Central memory CD4-positive, alpha-beta T cell (primary cell): ENCODE measurements at places on chromosomes 5 and 9.

DNA sequence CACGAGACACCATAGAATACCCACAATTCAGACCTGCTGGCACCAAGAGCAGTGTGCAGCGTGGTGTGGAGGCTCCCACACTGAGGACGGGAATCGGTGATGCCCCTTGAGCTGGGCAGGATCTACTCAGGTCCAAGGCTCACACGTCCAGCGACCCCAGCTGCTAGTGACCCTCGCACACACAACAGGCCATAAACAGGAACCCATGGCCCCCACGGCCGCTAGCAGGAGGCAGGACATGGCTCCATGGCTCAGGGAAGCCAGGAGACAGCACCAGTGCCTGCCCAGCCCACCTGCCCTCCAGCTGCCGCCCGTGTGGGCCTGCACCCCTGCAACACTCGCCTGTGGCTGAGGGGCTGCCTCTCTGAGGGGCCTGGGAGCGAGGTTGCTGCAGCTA, 43.4 kb upstream of the SLC9A3 start:
- DNase-seq = no peak

DNA sequence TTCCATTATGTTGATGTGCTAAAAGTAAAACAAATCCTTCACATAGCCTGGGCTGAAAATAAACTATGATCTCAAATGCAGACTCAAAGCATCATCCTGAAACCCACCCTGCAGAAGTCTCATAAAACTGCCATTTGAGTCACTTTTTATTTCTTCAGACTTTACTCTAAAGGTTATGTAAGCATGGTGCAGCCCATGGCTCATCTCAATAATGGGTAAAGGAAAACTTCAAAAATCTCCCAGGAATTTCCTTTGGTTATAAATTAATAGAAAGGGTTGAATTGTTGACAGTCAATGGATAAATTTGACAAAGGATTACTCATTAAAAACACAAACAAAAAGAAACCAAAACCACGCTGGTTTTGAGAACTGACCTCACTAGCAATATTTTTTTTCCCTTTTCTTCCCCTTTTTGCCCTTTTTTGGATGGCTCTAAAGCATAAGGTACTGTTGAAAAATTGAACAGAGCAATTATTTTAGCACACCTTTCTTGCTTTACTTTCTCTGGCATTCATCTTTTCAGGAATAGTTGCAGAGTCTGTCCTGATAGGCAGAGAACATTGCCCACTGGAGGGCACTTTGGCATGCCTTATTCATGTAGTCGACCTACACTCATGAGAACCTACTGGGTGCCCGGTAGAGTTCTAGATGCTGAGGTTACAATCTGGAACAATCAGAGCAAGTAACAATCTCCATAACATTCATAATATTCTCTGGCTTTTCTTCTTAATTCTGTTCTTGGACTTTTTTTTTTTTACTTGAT, 191.4 kb downstream of the TMEM167A start:
- DNase-seq = no peak

DNA sequence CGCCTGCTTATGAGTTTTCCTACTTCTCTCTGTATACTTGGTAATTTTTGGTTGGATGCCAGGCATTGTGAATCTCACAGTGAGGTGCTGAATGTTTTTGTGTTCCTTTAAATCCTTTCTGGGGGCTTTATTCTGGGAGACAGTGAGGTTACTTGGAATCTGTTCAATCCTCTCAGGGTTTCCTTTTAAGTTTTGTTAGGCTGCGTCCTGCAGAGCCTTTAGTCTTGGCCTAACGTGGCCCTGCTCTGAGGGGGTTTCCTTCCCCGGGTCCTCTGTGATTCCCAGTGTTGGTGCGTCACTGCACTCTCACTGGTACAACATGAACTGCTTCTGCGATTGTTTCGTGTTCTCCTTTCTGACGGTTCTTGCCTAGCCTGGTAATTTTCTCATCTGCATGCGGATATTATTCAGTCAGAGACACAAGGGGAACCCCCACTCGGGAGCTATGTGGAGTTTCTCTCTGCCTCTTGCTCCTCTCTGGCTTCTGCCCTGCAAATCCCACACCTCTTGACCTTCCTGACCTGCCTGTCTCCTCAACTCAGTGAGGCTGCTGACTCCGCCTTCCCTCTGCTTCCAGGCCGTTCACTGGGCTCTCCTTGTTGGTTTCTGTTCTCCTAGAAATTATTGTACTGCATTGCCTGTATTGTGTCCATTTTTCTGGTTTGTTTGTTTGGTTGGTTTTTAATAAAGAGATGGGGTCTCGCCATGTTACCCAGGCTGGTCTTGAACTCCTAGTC, 128.1 kb downstream of the DAB2IP start:
- DNase-seq = no peak

DNA sequence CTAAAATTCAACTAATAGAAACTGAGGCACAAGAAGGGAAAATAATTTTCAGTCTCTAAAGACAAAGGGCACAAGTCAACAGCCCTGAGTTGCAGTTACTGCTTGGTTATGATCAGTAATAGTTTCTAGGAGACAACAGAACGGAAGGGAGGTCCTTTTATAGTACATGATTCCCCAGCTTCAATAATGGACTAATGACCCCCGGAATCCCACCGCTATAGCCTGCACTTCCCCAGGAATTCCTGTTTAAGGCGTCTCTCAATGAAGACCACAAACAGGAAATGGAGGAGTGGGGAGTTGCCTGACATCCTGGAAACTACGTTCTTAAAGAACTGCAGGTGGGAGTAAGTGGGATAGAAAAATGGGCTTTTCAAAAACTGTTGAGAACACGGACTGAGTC, 60.6 kb downstream of the DIAPH1 start:
- no peak for DNase-seq

- DNase-seq = no peak
Measured at GRCh38 chr9:71854811-71855210, 56.2 kb downstream of the ABHD17B start.

DNA sequence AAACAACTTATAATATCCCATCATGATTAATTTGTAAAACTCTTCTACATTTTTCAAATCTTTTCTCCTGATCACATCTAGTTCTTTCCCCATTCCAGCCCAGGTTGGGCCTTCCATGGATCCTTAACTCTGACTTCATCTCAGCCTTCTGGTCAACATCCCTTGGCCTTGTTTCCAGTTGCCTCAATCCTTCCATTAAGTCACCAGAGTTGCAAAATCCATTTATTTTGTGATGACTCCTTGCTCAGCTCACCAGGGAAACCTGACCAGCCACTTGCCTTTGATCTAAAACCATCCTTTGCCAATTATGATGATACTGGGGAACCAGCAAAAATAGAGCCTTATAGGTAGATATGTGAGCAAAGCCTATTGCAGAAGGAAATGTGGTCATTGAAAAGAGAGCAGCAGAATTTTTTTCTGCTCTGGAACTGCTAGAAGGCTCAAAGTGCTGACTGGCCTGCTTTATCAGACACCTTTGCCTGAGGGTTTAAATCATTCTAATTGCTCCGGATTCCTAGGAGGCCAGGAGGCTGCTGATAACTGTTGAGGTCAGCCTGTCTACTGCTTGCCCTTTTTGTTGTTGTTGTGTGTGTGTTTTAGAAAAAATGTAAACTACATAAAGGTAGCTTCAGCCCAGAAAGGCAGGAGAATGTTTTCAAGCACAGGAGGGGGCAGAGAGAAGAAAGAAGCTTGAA, 512.2 kb upstream of the GRIA1 start:
- DNase-seq = no peak

- DNase-seq = no peak
Measured at GRCh38 chr5:33316773-33317172, 124.0 kb upstream of the TARS1 start.

GRCh38 chr9:114086009-114086408, 7.9 kb upstream of the AMBP start:
- no peak for DNase-seq

DNA sequence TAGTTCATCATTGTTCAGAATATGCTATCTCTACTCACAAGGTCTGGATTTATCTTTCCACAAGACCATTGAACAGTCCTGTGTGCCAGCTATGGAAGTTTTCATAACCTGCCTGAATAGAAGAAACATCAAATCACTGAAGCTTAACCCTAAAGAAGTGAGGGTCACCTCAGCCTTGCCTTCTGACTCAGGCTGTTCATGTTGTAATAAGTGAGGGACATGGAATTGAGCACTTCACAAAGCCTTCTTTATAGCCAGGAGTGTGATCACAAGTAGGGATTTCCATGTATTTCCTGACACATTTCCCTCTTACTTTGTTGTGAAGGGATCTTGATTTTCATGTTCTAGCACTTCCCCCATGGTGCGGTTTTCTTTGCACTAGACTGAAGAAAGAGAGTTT, 577.5 kb upstream of the WWC1 start:
- DNase-seq = no peak

DNA sequence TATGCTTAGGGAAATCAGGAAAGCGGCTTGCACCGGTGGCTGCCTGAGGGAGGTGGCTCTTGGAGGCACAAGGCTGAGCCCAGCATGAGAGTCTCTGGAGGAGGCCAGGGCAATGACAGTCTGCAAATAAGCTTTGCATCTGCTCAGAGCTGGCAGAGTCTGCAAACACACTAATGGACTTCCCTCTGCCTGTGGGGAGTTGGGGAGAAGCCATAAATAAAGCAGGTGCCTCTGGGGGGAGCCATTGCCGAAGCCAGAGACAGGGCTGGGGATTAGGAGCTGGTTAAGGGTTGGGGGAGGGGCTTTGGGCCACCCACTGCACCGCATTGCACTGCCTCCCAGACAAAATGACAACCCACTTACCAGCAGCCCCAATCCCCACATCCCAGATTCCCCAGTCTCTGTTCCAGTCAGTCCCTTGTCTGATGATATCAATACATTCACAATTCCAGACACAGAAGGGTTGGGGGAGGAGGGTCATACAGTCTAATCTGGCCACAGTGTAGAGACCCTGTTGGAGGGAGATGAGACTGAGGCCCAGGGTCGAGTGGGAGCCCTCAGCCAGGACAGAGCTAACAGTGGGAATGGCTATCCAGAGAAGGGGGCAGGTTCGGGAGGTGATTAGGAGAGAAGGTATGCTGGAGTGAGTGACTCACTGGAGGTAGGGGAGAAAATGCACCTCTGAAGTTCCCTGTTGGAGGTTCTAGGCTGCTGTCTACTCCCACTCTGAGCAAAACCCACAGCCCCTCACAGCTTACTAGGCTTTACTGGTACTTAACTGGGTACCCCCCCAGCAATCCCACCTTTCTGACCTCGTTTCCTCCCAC, 53.7 kb downstream of the PAX5 start:
- no peak for DNase-seq

- no peak for DNase-seq
Measured at GRCh38 chr5:68848091-68848490, 245.7 kb upstream of the SLC30A5 start.

DNA sequence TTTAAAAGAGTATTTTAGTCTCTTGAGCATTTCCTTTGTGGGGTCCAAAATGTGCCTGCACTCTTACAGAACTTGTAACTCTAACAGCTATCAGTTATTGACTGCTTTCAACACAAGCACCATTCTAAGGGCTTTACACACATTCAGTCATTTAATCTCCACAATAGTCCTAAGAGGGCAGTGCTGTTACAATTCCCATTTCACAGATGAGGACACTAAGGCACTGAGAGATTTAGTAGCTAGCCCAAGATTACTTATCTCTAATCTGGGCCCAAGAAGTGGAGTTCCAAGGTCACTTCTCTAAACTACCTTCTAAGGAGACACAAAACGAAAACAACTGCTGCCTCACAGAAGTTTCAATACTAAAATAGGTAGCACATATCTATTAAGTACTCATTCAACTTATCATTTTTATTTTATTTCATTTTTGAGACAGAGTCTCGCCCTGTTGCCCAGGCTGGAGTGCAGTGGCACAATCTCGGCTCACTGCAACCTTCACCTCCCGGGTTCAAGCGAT, 275.2 kb downstream of the CWC27 start:
- no peak for DNase-seq

DNA sequence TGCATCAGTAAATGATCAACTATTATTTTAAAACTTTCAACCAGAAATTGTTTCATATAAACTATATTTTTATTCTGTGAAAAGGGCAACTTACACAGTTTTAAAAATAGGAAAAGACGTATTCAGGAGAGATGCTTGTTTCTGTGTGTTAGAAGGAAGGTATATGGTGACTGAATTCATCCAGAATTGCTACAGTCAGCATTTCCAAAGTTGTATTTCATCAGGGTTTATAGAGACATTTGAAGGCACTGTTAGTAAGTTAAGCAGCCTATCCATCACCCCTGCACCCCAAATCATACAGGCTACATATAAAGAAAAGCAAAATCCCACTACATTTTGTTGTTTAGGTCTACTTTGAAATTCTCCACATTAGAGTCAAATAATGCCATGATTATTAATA, 716.0 kb downstream of the KCTD16 start:
- no peak for DNase-seq

DNA sequence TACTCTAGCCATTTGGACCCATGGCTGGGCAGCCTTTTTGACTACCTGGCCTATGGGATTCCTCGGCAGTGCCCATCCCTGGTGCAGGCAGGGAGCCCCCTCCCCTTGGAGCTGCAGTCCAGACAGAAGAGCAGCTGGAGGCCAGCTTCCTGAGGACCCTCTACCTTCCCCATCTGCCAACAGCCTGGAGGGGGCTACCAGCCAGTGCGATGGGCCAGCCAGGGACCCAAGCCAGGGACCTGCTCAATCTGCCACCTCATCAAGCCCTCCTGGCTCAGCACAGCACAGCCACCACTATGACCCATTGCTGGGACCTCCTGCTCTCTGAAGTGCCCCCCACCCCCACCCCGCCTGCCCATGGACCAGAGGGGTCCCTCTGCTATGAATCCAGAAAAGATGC, 22.6 kb upstream of the TDRD7 start:
- no peak for DNase-seq

DNA sequence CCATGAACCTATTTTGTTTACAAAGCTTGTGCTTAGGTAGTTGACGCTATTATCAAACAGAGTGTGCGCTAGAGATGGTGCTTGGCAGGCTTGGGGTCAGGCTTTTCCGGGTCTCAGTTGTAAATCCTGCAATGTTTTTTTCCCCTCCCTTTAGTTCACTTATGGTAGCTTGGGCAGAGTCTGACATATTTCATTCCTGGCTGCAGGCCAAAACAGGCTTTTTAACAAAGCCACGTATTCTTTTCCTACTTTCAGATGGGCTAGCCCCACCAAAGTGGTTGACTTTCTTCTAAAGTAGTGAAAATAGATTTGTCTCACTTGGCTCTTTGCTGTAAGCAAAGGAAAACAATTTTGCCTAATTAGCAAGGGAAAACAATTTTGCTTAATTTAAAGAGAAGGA, 58.0 kb upstream of the FBN2 start:
- no peak for DNase-seq

DNA sequence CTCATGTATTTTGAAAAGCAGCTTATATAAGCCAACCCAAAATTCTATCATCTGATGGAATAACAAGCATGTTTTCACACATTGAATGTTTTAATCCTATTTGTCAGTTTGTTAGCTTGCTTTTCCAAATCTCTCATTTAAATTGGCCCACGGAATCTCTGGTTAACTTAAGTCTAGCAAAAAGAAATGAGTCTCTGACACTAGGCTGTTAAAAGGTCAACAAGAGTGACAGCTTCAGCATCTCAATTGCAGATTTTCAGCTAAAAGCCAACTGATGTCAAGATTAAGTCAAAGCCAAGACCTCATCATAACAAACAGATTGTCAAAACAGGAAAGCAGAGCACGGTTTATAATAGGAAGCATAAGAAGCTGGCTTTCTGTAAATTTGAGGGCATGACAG, 49.4 kb upstream of the CDH9 start:
- DNase-seq = no peak

GRCh38 chr9:108386859-108387384, 468.9 kb downstream of the ACTL7B start:
- DNase-seq = no peak
